ENCODE measurements at places on chromosomes 3 and 15.

DNA sequence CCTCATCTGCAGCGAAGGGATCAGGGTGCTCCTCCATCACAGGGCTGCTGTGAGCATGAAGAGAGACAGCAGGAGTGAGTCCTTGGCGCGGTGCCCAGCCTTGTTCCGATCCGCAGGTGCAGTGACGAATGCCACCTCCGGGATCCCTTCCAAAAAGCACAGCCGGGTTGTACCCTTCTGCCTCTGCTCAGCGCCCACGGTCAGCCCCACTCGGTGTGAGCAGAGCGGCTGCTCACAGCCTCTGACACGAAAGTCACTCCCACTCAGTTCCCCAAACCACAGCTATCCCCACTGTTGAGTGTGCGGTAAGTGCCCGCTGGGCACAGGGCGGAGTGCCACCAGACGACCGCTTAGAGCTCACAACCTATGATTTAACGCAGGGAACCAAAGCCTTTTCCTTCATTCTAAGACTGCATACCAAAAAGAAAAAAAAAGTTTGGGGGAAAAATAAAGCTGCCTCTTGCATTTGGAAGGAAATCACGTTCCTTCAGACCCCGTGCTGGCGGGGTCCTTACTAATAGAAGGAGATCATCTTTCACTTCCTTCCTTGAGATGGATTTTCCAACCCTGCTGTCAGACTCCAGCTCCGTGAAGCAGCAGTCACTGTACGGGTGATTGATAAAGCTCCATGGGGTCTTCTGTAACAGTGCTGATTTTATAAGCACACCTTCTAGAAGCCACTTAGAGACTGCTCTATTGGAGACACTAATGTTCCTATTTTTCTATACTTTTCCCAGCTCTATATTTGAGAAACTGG is 34.7 kb upstream of the TUBGCP5 start:
- DNase-seq: no peak

GRCh38 chr3:195752546-195753331 is 32.0 kb downstream of the MUC20 start:
- no peak for DNase-seq

GRCh38 chr3:127970966-127971592 is 56.0 kb downstream of the KBTBD12 start:
- DNase-seq: peak; percentile 48

- no peak for DNase-seq
Measured at GRCh38 chr3:61627768-61628185, 66.4 kb downstream of the PTPRG start.

All from inflammatory macrophage treated with lipopolysaccharide for 4 hours (primary cell).